ENCODE measurements at places on chromosomes 12 and 14.
A peak's percentile ranks its signal among the peaks of the same experiment; 100 is the strongest.

DNA sequence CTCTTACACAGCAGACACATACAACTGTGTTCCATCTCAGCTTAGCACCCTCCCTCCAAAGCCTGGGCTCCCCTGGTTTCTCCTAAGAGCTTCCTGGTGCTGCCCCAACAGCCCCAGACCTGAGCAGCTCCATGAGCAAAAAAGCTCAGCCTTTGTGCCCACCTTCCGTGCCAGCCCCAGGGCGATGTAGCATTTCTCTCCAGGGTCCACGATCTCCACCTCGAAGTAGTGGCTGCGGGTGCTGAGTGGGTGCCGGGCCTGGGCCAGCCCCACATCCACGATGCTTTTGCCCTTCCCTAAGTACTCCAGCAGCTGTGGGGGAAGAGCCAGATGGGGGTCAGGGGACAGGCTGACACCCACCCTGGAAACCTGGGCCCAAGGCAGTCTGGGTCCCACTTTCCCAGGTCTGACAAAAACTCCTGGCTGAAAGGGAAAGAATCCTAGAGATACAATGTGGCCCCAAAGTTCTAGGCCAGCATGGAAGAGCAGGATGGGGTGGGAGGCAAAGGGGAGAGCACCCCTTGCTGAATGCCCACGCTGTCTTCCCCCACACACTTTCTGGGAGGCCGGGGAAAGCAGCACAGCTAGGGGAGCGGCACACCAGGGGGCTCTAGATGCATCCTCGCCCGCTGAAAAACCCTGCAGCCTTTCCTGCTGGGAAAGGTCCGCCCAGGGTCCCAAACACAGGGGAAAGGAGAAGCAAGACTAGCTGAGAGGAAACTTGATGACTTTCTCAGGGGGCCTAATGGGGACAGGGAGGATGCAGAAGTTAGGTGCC lies 11.0 kb downstream of the SPRYD3 start:
- DNase-seq = no peak

DNA sequence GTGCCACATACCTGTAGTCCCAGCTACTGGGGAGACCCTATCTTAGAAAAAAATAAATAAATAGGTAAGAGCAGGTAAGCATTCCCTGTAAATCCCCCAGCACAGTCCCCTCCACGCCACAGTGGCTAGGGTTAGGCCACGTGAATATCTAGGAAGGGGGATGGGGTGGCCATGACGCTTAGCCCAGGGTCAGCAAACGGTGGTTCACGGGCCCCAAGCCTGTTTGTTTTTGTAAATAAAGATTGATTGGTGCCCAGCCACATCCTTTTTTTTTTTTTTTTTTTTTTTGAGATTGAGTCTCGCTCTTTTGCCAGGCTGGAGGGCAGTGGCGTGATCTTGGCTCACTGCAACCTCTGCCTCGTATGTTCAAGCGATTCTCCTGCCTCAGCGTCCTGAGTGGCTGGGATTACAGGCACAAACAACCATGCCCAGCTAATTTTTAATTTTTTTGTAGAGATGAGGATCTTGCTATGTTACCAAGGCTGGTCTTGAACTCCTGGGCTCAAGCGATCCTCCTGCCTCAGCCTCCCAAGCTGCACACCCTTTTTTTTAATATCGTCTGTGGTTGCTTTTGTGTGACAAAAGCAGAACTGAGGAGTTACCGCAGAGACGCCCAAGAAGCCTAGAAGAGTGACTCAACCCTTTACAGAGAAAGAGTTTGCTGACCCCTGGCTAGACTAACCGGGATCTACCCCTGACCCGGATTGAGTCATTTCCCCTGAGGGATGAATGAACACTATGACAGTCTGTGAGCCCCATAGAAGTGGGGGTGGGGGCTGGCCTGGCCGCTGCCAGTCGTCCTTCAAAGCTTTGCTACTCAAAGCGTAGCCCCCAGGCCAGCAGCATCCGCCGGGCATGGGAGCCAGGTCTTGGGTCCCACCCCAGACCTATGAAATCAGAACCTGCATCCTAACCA lies 113.7 kb upstream of the NCOR2 start:
- DNase-seq = no peak

DNA sequence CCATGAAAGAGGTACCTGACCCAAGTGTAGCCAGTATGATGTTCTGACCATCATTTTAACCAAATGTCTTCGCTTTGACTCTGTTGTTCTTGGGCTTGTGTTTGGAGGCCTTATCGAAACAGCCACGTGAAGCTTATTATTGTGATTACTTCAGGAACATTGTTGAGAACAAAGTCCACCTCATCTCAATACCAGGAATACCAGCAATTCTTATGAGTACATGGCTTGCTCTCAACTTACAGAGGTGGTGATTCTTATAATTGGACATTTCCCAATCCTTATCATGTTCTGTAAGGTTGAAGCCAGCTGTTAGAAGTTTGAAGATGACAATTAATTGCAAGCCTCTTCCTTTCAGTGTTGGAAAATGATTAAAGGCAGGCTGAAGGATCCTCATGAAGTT lies 21.8 kb upstream of the RPS6KA5 start:
- DNase-seq = no peak

DNA sequence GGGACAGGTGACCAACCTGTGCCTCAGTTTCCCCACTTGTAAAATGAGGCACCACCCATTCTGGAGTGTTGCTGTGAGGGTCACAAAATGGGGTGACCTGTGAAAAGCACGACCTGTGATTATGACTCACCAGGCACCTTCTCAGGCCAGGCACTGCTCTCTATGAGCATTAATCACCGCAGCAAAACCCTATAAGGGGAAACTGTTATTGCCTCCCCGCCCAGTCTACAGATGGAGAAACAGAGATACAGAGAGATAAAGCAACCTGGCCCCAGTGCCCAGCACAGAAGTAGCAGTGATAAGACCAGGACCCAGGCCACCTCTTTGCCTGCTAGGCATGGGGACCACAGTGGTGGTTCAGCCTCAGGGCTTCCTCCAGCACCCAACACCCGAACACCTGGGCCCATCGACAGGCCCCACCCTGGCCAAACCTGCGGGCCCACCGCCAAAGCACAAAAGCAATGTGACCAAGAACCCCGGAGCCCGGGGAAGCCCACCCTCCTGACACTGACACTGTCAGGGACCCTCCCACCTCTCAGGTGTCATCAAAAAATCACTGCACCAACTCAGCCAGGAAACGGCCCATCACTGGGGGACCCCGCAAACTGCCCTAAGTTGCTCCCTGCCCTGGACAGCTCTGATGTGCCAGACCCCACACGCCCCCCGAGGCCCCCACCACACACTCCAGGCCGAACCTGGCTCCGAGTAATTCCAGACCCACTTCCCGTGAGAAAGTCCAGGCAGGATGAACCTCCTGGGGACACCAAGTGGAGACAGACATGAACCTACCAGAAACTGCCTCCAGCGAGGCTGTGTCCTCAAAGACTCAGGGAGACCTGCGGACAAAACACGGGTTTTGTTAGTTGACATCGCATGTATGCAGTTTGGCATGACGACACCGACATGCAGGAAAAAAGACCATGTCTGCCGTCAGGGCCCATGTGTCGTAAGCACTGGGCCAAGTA lies 32.4 kb downstream of the NCOR2 start:
- no peak for DNase-seq

DNA sequence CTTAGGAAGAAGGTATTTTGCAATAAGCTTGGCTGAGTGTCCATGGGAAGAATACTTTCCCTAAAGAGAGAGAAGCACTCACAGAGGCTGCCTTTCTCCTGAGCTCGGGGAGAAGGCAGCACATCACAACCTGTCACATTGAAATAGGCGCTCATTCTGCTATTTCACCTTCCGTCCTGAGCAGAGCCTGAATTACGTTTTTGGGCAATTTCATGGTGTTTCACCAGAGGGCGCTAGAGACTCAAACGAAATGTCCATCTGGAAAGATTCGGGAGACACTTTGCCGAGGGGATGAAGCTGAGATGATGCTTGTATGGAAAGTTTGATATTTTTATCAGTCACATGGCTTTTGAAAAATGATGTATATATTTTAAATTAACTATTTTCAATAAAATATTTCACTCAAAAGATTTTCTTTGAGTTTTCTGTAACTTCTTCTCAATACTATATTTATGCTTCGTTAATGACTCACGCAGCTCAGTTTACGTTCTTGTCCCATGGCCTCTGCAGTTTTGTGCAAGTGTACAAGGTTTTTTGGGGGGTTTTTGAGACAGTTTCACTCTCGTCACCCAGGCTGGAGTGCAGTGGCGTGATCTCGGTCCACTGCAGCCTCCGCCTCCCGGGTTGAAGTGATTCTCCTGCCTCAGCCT lies 17.4 kb upstream of the B4GALNT3 start:
- DNase-seq = no peak

- no peak for DNase-seq
These were observed 224.3 kb upstream of the AMIGO2 start for GRCh38 chr12:47303995-47304560.

GRCh38 chr12:130281153-130281799 lies 56.4 kb upstream of the PIWIL1 start:
- DNase-seq = peak; percentile 24

- no peak for DNase-seq
These were observed 34.9 kb upstream of the CERS5 start for GRCh38 chr12:50201987-50202521.

DNA sequence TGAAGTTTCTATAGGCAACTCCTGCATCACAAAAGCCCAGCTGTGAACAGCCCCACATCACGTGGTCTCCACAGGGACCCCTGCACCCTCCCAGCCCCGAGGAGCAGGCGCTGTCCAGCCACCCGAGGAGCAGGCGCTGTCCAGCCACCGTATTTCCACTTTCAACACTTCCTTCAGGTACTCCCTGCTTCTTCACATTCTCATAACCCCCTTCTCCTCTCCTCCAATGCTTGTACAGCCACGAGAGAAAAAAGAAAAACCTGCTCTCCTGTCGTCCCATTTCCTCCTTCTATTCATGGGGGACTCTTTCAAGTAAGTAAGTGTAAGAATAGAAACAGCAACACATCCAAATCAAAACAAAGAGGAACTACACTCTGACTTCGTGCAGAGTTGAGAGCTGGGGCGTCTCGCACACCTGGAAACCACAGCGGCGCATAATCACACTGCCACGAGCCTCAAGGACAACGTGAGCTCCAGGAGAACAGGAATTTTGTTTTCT lies 11.9 kb downstream of the CDC42BPB start:
- DNase-seq = no peak

- no peak for DNase-seq
These were observed 180.6 kb downstream of the LRRK2 start for GRCh38 chr12:40405419-40405818.

- no peak for DNase-seq
These were observed 100.2 kb downstream of the PDZRN4 start for GRCh38 chr12:41288142-41288811.

DNA sequence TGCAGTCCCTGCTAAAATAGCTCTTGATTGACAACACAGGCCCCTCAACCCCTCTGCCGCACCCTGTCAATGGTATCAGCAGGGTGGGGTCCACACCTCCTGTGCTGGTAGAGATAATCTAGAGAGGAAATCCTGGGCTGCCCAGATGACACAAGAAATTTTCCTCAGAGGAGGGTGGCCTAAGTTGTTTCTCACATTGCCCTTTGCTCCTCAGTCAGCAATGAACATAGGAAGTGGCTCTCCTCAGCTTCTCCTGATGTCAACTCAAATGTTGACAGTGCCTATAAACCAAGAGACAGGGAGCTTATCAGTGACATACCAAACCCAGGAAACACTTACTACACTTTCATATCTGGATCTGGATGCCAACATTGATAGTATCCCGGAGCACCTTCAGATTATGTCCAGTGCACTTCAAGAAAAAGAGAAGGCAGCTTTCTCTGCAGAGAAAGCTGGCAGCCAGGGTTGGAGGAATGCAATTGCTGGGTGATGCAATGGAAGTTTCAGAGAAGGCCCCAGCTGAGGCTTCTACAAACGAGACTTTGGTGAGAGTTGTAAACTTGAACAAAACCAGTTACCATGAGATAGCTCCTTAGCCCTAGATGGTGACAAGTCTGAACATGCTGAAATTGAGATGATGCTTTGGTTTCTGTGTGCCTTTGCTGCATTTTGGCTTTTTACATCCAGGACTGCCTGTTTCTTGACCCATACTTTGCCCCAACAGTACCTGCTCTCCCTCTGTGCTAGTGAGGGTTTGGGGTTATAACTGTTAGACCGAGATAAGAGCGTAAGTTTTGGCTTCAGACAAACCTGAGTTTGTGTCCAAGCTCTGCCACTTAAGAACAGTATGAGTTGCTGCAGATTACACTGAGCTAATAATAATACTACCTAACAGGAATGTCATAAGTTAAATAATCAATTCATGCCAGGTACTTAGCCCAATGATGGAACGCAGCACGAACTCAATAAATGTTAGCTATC lies 183.5 kb downstream of the NUAK1 start:
- DNase-seq = no peak

DNA sequence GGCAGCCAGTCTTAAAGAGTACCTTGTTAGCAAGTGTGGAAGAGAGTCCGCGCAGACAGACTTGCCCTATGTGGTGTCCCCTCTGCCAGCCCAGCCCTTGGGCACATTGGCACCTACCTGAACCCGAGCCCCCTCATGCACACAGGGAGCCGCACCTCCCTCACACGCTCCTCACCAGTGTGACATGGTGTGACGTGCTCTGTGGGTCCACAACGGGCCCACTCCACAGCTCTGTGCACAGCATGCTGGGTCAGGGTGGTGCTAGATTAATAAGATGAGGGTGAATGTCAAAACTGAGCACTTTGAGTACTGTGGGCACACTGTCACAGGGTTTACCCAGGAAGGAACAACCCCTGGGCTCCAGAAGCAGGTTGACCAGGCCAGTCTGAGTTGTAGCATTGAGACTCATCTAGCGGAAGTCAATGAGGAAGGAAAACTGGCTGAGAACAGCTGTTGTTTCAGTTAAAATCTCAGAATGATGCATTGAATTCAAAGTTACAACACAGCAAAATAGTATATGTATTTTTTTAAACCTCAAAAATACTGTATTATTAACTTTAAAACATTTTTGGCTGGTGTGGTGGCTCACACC lies 53.4 kb upstream of the AMN start:
- DNase-seq = no peak

All from stimulated activated CD4-positive, alpha-beta T cell treated with anti-CD3 and anti-CD28 coated beads, TNF-alpha, amount 100 ng/mL, for 48 hours (primary cell).